Activated CD8-positive, alpha-beta memory T cell treated with anti-CD3 and anti-CD28 coated beads for 48 hours (primary cell): ENCODE measurements at places on chromosomes 3 and 15.

DNA sequence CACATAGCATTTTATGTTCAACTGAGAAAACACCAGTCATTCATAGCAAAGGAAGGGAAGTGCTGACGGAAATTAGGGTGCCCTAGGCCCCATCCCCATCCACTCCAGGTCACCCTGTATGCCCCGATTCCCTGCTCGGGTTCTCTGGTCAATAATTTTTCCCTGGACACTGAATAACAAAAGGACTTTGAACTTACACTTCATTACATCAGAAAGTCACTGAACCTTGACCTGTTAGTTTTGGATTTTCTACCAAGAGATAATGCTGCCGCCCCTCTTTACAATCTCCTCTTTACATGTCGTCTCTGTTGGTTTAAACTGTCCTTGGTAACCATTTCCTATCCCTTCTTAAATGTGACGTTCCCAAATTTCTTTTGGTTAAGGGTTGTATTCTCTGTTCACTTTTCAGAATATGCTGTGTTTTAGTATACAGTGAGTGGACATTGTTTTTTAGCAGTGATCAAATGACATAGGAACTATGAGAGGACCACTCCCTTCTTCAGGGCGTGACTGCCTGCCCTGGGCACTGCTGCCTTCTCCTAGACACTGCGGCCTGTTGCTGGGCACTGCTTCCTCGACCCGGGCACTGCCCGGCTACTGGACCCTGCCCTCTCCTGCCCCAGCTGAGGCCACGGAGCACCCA is 13.6 kb upstream of the AHSG start:
- no peak for DNase-seq

DNA sequence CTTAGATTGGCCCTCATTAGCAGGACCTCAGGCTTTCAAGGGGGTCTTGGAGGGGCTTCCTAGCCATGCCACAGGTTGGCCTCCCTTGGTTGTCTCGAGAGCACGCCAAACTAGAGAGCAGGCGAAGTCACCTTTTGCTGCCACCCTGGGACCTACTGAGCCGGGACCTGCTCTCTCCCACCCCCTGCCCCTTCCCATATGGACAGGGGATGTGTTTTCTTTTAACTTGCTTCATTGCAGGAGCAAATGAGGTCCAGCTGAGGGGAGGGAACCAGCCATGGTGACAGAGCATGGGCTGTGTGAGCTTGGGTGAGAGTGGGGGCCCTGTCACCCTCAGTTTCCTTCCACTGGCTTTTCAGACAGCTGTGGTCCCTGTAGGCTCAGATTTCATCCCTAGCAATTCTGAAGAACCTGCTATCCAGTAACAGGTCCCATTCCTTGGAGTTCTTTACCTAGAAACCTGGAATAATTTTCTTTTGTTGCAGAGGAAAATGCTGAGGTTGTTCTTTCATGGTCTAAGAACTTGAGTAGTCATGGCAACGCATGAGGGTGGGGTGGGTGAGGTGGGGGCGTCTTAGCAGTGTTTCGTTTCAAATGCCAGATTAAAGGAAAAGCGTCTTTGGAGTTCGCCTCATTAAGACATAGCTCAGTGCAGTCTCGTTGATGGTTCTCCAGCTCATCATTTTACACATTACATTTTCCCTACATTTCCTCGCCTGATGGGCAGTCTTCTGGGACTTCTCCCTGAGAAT is 20.1 kb upstream of the MAGEF1 start:
- no peak for DNase-seq

- DNase-seq, result no peak
Measured at GRCh38 chr3:140399871-140400270, 278.0 kb upstream of the TRIM42 start.

- DNase-seq, result no peak
Measured at GRCh38 chr3:109025896-109026295, 72.2 kb upstream of the GUCA1C start.

- DNase-seq, result no peak
Measured at GRCh38 chr15:75760704-75761435, 48.2 kb upstream of the CSPG4 start.

DNA sequence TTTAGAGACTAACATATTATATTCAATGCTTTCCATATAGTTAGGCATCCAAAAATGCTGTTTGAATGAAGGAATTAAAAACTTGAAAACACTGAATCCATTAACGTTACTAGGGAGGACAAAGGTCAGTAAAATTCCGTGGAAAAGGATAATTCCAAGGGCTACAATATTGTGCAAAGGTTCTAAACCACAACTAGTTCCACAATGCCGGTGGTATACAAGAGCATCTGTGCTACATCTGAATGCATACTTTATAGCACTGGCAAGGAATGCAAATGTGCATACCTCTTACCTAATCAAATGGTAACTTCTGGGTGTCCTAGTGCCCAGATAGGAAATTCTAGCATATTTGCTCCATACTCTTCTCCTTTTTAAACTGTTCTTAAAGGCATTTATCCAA is 2.2 kb downstream of the ICE2 start:
- DNase-seq, result no peak

DNA sequence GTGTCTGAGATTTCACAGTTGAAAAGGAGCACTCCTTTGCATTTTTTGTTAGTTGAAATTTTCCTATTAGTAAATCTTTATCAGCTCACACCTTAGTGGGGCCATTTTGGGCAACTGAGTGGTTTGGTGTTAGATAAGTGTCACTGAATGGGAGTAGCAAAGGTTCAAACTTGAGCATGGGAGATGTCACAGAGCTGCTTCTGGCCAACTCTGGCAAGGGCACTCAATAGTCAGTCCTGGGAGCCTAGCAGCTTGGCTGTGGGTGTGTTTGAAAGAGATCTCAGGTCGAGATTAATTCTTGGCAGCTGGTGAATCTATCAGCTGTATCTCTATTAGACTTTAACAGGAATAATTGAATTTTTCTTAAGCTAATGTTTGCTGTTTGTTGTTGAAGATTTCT is 579.3 kb downstream of the EDEM1 start:
- DNase-seq, result no peak

- DNase-seq, result no peak
Measured at GRCh38 chr15:38481113-38481512, 27.2 kb downstream of the FAM98B start.

- no peak for DNase-seq
Measured at GRCh38 chr3:147410116-147410525, 956 bp downstream of the ZIC1 start.

DNA sequence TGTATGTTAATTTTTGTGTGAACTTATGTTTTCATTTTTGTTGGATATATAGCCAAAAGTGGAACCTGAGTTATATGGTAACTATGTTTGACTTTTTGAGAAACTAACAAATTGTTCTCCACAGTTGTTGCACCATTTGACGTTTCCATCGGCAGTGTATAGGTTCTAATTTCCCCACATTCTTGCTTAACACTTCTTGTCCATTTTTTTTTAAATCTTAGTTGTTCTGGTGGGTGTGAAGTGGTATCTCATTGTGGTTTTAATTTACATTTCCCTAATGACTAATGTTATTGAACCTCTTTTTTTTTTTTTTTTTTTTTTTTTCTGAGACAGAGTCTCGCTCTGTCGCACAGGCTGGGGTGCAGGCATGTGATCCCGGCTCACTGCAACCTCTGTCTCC is 8.0 kb downstream of the NISCH start:
- no peak for DNase-seq

DNA sequence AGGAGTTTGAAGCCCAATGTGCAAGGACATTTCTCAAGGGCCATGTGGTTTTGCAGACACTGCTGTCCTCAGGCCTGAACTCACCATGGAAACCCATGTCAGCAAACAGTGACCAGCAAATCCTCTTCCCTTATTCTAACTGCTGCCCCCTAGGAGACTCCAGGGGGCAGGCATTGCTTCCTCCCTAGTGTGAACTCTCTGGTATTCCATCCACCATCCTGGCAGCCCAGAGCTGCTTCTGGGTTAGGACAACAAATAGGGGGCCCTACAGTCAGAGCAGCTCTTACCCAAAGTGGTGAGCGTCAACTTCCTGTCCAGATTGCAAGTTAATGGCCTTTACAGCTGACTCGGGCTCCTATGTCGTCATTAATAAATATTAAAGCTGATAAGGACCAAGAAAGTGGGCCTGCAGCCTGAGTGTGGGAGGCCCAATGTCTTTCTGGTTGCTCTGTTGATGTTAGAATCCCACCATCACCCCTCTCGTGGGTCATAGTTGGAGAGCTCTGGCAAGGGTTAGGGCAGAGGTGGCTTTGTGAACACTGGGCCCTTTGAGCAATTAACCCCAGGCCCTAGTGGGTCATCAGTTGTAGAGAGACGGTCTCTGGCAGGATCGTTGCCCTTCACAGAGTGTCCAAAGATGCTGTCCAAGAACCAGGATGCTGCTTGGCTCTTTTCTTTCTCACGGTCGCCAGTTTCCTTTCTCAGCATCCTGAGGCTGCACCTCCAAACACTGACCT is 41.5 kb downstream of the TGM4 start:
- DNase-seq, result no peak

- no peak for DNase-seq
Measured at GRCh38 chr3:141412087-141412935, 44.0 kb downstream of the ZBTB38 start.

DNA sequence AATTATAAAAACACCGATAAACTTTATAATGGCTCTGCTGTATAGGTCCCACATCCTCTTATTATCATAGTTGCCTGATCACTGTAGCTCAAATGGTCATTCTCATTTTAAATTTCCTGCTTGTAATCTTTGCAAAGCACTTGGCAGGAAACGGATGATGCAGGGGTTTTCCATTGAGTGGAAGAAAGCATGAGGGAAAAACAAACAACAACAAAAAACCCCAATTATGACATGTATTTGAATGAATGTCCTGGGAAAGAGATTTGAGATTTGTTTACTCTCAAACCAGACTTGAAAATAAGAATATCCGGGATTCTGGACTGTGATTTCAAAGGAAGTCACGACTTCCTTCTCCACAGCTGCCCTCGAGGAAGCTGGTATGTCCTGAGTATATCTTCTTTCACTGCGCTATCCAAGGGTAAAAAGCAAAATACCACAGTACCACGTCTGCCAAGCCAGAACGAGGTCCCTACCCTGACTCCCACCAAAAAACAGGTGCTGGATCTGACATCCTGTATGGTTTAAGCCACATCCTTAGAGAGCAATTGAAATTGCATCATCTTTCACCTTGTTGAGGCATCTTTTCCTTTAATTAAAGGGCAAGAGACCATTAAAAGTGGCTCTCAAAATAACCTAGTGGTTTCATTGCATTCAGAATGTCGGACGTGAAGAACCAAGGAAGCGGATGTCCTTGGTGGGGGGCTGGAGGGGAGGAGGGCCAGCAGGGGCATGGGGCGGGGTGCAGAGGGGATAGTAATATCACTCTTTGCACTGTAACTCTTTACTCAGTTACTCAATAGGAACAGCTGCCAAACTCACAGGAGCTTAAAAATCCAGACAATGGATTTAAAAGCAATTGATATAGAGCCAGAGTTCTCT is 13.5 kb upstream of the TIPIN start:
- no peak for DNase-seq

- no peak for DNase-seq
Measured at GRCh38 chr3:88150371-88150770, 612 bp downstream of the C3orf38 start.

- no peak for DNase-seq
Measured at GRCh38 chr3:128438488-128439072, 28.1 kb downstream of the DNAJB8 start.

GRCh38 chr15:50857763-50858162 is 50.7 kb upstream of the AP4E1 start:
- no peak for DNase-seq

DNA sequence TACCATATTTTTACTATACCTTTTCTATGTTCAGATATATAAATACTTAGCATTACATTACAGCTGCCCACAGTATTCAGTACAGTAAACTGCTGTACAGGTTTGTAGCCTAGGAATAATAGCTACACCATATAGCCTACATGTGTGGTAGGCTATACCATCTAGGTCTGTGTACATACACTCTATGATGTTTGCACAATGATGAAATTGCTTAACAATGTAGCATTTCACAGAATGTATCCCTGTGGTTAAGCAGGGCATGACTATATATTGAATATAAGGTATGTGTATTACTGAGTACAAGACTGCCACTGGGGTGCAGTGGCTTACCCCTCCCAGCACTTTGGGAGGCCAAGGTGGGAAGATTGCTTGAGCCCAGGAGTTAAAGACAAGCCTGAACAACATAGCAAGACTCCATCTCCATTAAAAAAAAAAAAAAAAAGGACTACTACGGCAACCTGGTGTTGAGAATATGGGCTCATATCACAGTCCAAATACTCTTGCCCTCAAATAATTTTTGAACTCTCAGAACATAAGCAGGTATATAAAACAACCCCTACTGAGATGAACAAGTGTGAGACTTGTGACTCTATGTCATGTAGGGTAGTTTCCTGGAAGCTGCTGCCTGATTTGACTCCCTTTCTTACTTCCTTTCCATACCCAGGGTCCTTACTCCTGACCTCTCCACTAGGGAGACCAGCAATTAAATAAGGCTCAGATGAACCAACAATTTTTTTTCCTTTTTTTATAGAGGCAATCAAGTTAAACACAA is 4.8 kb downstream of the PPP1R14D start:
- DNase-seq, result no peak

DNA sequence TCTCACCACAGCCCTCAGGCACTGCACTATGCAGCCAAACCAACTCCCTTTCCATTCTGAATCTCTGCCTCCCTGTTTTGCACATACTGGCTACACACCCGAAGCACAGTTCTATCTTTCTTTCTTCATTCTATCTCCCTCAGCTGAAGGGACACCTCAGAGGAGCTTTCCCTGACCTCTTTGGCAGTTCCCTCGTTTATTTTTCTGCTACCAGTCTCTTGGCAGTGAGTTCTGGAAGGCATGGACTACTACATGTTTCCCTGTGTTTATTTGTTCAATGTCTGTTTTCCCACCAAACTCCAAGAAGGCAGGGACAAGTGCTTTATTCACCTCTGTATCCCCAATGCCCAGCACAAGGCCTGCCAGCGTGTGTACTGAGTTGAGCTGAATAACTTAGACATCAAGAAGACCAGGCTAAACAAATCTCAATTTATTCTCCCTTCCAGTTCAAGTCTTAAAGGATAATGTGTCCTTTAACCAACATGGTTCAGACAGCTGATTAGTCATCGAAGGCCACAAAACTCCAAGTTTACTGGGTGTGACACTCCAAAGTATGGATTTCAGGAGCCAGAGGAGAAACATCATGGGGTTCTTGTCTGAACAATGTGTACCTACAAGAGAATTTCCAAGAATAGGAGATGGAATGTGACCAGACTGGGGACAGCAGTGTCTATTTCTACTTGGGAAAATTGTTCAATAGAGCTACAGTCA is 260.1 kb upstream of the CTNNB1 start:
- no peak for DNase-seq
